ENCODE measurements at places on chromosomes 7 and 10.
A peak's percentile ranks its signal among the peaks of the same experiment; 100 is the strongest.

- no peak for DNase-seq
Measured at GRCh38 chr7:84712374-84713121, 474.3 kb downstream of the SEMA3D start.

DNA sequence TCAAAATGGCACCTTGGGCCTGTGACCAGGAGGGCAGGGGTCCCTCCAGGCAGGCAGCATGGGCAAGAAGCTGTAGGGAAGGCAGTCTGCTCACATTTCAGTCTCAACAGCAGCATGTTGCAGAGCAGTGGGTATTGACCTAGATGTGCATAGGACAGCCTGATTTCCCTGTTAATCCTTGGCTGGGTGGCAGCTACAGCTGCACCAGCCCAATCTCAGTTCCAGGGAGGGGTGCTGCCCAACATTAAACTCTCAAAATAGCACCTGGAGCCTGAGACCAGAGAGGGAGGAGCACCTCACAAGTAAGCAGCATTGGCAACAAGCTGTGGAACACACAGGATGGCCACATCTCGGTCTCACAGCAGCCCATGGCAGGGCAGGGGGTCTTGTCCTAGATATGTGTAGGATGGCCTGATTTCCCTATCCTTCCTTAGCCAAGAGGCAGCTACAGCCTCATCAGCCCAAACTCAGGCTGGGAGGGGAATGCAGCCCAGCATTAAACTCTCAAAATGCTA lies 10.3 kb downstream of the TMEM140 start:
- DNase-seq = no peak

DNA sequence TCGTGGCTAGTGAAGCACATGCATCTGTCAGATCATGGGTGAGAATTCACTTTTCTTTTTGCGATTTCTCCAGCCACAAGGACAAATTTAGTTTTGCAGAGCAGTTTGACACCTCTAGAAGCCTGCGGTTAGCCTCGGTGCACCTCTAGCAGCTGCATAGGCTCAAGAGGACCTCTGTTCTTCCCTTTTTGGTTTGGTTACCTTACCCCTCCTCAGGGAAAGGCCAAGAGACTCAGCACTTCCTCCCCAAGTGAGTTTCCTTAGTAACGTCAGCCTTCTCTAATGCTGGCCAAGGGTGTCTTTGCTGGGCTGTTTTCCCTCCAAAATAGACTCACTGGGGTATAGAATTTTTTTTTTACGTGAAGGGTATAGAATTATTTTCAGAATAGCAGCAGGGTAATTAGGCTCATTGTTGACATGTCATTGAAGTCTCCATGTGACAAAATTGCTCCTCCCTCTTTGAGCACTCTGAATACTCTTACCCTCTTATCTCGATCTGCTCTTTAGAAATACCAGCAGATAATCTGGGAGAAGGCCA lies 97.8 kb downstream of the AUTS2 start:
- no peak for DNase-seq

DNA sequence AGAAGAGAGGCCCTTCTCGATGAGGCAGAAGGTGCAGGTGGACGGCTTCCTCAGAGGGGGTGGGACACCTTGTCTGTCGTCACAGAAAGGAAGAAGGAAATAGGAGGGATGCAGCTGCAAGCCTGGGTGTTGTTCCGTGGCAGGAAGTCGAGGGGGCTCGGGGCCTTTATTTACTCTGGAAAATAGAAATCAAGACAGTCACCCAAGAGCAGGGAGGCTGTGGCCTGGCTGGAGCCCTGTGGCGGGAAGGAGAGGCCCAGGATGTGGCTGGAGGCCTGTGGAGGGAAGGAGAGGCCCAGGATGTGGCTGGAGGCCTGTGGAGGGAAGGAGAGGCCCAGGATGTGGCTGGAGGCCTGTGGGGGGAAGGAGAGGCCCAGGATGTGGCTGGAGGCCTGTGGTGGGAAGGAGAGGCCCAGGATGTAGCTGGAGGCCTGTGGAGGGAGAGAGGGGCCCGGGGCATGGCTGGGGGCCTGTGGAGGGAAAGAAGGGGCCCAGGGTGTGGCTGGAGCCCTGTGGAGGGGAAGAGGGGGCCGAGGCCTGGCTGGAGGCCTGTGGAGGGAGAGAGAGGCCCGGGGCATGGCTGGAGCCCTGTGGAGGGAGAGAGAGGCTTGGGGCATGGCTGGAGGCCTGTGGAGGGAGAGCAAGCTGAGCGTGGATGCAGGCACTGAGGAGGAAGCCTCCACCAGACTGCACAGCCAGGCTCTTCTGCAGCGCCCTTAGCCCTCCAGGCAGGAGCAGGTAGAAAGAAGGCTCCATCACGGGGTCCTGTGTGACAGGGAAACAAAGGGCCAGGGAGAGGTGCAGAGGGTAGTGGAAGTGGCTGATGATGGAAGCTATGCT lies 97.3 kb upstream of the SFMBT2 start:
- DNase-seq = no peak

DNA sequence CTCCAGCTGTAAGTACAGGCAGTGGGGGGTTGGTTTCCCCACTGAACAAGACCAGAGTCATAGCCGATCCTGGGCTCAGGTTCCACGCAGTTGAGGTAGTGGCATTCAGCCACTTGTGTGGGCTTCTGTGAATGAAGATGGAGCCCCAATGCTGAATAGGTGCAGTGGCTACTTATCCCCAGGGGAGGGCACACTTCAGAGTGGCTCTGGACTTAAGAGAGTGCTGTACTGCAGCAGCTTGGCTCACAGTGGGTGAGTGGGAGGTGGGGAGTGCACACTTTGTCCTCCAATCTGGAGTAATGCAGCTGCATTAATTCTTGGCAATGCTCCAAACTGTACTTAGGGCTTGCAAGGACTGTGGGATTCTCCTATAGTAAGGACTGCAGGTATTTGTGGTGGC lies 81.9 kb downstream of the BUB3 start:
- no peak for DNase-seq

GRCh38 chr10:13475124-13475523 lies 53.7 kb downstream of the BEND7 start:
- DNase-seq = no peak

- no peak for DNase-seq
Measured at GRCh38 chr7:95490231-95490762, 4.6 kb downstream of the ASB4 start.

DNA sequence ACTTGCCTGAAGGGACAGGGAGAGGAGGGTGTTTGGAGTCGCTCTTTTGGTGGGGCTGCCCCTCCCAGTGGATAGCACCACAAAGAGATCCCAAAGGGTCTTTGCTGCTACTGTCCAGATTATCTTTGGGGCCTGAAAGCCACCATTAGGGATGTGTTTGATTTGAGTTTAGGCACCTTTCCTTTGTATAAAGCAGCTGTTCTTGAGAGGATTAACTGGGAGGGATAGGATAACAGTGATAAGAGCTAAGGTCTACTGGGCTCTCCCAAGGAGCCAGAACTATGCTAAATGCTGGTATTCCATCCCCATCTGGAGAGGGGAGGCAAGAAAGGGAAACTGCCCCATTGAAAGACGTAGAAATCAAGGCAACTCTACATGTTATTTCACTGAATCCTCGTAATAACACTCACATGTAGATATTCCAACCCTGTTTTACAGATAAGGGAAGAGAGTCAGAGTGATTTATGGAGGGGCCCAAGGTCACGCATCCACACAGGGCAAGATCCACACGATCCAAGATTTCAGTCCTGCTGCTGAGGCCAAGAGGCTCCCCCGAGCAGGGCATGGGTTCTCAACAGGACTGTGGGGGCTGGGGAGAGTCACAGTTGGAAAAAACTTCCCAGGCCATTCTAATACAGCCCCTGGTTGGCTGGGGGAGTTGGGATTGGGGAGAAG lies 11.1 kb upstream of the TCF7L2 start:
- DNase-seq = no peak

- DNase-seq = no peak
Measured at GRCh38 chr10:15760681-15761080, 41.0 kb upstream of the ITGA8 start.

GRCh38 chr7:17227766-17228490 lies 70.5 kb upstream of the AHR start:
- DNase-seq = no peak

GRCh38 chr10:93198401-93199131 lies 124.9 kb downstream of the CYP26A1 start:
- no peak for DNase-seq

- DNase-seq = no peak
Measured at GRCh38 chr7:65927489-65928448, 54.2 kb downstream of the GUSB start.

GRCh38 chr7:17007841-17008240 lies 126.1 kb upstream of the AGR3 start:
- peak; percentile 36 for DNase-seq

DNA sequence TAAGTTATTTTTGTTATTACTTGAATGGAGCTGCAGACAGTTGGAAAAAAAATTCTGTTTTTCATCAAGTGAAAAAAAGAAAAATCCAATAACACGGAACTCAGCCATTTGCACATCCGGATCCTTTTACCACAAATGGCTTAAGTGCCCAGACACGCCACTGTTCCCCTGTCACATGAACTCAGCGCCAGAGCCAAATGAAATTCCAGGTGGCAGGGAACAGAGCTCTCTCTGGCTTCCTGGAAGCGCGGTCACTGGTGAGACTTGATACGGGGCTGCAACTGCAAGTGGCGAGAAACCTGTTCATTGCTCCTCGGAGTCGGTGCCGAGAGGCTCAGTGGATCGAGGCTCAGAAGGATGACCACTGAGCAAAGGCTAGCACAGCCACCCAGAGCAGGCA lies 60.8 kb upstream of the NPTX2 start:
- no peak for DNase-seq

DNA sequence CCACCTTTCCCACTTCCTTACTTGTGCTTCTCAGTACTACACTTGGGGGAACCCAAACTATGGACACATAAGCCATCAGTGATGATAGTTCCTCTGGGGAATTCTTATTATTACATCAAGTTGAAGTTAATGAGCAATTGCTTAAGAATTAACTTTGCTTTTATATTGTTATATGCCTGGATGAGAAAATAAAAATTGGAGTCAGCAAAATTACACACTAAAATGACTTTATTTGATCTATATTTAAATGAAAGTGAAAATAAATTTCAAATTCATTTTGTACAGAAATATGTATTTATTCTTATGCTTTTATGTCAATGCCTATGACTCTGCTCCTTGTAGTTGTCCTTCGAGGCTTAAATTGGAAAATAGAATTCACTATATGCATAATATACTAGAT lies 149.4 kb upstream of the KCND2 start:
- no peak for DNase-seq

DNA sequence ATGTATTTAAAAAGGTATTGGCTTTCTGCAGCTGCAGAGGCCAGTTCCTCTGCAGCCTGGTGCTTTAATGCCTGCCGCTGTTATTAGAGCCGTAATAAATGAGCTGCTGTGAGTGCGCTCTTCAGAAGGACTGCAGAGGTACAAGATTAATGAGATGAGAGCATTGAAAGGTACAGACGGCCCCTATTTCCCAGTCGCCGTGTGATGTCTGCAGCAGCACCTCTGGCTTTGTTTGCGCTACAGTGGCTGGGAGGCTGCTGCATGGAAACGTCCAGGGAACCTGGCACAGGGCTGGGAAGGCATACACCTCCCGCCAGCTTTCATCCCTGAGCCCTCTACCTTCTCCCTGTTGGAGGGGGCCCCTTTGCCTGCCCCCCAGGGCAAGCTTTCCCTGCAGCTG lies 383.8 kb upstream of the ZMIZ1 start:
- no peak for DNase-seq

DNA sequence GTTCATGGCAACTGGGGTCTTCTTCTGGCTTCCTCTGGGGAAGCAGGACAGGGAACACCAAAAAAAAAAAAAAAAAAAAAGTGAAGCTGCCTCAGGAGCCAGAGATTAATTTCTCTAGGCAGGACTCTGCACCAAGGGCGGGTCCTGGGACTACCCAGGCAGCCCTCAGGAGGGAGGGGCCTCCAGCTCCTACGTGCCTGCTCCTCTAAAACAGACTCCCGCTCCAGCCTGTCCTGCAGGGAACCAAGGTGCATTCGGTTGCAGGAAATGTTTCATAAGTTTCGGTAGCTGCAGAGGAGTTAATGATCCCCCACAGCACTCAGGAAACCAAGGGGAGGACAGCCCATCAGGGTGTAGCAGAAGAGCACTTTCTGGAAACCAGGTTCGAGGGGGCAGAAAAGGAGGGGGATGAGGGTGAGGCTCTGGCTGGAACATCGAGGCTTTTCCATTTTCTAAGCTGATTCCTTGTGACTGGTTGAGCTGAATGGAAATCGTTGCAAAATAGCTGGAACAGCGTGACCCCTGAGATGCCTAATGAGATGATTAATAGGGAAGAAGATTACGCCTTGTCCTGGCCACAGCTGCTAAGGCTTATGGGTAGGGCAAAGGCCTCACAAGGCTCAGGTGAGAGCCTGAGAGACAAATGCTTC lies 84.2 kb downstream of the STRA8 start:
- DNase-seq = no peak

- DNase-seq = no peak
Measured at GRCh38 chr7:151679071-151679708, 159.5 kb upstream of the RHEB start.

DNA sequence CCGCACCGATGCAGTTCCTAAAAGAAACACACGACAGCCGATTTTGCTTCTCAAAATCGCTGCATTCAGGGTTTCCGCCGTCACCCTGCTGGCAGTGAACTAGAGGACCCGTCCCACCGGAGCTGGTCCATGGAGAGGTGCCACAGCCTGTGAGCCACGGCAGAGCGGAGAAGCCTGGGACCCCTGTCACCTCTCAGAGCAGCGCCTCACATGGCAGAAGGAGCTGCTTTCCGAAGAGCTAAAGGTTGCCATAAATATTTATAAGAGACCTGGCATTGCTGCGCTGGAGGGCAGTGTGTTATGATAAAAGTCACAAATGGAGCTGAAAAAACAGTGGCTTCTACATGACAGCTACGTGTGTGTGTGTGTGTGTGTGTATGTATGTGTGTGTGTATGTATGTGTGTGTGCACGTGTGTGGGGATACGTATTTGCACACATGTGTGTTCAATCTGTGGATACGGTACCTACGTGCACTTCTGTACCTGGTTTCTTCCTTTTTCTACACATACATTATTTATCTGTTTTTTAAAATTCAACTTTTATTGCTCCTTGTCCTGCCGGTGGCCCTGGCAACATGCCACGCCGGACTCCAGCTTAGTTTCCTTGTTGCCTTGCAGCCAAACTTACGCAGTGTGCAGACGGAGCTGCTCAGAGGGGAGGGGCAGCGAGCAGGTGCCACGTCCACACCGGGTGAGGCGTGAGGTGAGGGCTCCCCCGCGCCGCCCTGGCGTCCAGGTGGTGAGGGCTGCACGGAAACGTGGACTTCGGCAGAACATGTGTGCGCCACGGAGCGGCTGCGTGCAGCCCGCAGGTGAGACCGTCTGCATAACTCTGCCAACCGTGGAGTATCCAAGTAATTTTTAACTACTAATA lies 115.2 kb upstream of the PITRM1 start:
- no peak for DNase-seq
